ENCODE measurements at places on chromosomes 16 and 17. TPM values are rescaled to one million over a fixed set of nuclear protein-coding genes. Genes with fewer than 3 reads are reported as not detected.

The MAPT gene
- 0.90 TPM for polyA plus RNA-seq

The OR3A3 gene
- not detected for polyA plus RNA-seq

The TTYH2 gene
- 20.6 TPM for polyA plus RNA-seq

The KRT13 gene
- 6.7 TPM for polyA plus RNA-seq

The GDE1 gene
- polyA plus RNA-seq, result 31.9 TPM
